Mesenchymal stem cell (in vitro differentiated cells and primary cell): ENCODE measurements at places on chromosomes 6 and 20.

DNA sequence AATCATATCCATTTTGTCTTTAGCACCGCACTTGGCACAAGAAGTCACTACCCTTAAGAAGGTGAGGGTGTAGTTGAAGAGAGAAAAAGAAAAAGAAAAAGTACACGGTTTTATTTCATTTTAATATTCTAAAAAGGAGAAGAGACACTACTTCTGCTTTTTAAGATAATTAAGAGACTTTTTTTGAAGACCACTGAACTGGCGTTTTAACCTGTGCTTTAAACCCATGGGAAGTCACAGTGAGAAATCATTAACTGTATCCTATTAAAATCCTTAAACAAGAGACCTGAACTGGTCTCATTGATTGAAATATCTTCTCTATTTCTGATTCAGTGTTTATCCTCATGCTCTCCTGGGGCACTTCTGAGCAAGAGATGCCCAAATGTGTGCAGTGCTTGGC lies 243.5 kb downstream of the TMEM242 start:
- no peak for DNase-seq

DNA sequence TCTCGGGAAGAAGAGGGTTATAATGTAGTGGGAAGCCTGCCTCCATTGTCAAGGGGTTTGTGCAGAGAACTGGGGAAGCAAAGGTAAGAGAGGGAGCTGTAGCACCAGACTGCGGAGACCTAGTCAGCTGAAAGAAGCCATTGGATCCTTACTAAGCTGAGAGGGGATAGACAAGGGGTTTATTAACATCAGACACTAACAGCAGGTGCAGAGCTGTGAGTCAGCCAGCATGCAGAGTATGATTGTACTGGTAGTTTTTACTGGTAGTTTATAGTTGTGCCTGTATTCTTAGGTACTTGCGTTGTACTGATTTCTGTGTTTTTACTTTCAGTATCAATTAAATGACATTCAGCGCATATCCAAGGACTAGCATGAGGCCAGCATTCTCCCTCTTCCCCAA lies 17.8 kb upstream of the COL19A1 start:
- no peak for DNase-seq

DNA sequence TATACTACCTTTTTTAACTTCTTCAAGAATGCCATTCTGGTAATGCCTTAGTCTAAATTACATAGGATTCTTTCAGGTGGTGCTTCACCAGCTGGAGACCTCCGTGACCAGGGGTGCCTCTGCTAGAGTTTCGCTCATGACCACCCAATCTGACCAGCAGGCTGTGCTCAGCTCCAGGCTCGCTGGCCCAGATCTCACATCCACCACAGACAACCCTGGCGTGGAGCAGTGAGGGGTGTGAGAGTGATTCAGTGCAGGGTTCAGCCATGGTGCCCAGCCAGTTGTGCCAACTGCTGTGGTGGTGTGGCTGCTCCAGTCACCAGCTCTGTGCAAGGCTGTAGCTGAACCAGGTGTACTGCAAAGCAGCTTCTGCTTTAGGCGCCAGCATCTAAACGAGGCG lies 198.6 kb downstream of the MMUT start:
- DNase-seq: no peak

DNA sequence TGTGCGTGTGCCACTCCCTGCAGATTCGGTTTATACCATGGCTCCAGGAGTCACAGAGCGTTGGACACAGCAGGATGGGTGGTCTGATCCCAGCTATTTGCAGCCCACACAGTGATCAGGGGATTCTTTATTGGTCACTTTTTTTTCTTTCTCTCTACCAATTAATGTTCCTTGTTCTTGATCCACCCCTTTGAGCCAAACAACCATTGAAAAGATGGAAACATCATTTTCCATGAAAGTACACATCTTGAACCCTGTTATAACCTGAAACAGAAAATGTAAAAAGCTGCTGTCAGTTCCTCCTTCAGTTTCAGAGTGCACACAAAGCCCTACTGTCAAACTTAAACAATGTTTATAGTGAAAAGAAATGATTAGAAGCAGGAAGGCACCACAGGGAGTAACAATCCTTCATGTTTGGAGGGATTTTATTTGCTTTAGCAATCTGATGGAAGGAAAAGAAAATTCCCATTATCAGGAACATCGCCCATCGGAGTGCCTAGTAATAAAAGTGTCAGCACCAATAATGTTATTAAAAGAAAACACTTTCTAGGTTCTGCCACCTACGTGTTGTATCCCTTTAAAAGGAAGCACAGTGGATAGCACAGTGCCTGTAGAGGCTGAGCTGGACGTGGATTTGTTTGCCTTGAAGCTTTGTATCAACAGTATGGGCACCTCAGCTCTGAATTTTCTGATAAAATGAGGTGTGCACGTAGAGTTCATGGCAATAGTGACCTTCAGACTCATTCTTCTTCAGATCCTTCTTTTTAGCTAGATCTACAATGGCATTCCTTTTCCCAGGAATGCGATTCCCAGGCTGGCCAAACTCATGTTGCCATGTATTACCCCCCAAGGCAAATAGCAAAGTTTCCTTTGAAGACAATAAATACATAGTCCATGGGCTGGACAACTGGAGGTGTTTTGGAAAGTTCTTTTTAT lies 16.1 kb upstream of the THBD start:
- DNase-seq: no peak

- peak; percentile 55 for DNase-seq
Measured at GRCh38 chr20:33896509-33896908, 85.4 kb downstream of the CHMP4B start.

DNA sequence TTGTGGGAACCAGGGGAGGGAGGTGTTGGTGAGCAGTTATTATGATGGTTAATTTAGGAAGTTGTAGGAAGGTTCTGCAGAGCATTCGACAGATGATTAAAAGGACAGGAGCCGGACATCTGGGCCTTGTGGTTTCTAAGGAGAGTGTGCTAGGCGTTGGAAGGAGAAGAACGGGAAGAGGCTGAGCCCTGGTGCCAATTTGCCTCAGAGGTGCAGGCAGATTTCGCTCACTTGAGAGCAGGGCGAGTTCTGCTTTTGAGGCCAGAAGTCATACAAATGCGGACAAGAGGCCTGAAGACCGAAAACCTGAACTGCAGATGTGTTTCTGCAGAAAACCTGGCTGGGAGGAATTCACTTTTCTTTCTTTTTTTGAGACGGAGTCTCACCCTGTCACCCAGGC lies 30.5 kb upstream of the RPS6KA2 start:
- DNase-seq: no peak

GRCh38 chr6:132520953-132521352 lies 8.0 kb upstream of the STX7 start:
- no peak for DNase-seq

DNA sequence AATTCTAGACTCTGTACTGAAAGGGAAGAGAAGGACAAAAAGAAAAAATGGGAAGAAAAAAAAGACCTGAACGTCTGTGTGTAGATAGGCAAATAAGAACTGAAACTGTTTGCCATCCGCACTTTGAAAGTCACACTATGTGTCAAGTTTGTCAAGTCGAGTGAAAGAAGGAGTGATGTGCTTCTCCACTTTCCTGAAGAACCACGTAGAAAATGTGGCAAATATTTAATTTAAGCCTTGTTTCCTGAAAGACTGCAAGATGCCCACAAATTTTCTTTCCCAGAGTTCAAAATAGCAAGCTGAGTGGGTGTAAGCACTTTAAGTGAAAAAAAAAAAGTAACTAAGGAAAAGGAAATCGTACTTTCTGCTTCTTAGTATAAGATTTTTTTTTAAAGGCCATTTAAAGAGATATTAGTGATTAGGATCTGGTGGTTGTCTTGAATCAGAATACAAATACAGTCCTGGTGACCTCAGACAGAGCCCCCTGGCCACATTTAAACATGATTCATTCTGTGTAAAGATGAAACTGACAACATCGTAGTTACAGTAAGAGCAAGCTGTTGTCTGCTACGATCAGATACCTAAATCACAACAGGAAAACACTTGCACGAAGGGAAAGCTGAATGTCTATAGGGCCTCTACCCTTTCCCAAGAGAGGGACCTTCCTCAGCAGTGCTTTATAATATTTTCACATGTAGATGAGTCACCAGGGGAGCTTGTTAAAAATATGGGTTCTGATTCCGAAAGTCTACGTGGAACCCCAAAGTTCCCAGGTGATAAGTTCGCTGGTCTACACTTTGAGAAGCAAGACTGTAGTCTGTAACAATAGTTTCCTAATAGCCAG lies 102.3 kb downstream of the HIVEP2 start:
- peak; percentile 94 for DNase-seq
